ENCODE measurements at places on chromosomes 12 and 14.

DNA sequence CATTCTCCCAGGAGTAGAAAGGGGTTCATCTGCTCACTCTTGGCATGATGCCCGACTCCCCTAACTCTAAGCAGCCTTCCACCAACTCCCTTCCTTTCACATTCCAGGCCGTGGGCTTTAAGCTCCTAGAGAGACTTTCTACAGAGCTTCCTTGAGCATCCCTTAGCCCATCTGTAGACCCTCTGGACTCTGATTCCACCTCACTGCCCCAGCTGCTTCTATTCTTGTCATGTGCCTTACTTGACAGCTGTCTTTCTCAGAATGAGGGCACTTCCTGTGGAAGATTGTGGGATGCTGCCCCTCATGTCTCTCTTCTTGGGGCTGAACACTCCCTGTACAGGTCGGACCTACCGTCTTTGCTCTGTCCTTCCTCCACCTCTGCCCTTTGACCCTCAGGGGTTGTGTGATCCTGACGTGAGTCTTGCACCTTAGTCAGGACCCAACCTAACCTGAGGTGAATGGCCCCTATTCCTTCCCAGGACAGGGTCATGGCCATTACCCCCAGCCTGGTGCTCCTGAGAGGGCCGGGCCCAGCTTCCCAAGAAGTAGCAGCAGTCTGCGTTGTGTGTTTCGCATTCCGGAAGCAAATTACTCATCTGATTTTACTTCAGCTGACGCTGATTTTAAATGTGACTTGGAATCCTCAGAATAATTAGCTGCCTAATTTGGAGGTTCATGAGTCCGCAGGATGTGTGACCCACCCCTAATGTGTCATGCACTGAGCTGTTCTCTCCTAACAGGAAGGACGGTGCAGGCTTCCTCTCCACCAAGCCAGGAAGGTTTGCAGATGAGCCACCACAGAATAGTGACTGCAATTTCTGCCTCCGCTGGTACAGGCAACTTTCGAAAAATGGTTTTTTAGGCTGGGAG, 2.7 kb upstream of the GALNT6 start:
- DNase-seq, result peak; percentile 56

GRCh38 chr14:43522901-43523300, 984.2 kb downstream of the FSCB start:
- DNase-seq, result no peak

DNA sequence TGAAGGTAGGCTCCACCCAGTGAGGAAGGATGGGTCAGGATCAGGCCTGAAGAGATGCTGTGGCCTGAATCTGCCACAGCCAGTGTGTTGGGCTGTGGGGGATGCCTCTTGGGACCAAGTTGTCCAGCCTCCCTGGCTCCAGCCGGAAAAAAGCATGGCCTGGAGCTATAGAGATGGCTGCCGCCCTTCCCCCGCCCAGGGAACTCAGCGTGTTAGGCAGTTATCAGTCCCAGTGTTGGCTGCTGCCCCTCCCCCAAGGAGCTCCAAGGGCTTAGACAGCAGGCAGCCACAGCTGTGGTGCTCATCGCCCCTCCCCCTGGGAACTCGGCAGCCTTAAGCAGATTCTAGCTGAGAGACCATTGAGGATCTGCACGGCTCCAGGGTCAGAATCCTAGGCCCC, 158.0 kb downstream of the CAPZA3 start:
- DNase-seq, result no peak

- DNase-seq, result no peak
These were observed 46.3 kb upstream of the FAR2 start for GRCh38 chr12:29102741-29103140.

DNA sequence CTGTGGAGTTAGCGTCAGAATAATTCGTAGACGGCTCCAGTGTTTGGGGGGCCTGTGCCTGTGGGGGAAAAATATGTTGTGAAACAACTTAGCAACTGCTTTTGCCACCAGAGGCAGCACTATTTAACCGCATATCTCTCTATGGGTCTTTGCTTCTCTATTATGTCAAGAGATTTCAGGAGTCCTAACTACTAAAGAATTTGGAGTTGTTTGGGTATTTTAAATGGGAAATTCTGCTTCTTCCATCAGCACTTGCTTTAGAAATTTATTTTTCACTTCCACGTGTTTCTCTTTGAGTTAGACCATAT, 594 bp upstream of the CLEC14A start:
- no peak for DNase-seq

DNA sequence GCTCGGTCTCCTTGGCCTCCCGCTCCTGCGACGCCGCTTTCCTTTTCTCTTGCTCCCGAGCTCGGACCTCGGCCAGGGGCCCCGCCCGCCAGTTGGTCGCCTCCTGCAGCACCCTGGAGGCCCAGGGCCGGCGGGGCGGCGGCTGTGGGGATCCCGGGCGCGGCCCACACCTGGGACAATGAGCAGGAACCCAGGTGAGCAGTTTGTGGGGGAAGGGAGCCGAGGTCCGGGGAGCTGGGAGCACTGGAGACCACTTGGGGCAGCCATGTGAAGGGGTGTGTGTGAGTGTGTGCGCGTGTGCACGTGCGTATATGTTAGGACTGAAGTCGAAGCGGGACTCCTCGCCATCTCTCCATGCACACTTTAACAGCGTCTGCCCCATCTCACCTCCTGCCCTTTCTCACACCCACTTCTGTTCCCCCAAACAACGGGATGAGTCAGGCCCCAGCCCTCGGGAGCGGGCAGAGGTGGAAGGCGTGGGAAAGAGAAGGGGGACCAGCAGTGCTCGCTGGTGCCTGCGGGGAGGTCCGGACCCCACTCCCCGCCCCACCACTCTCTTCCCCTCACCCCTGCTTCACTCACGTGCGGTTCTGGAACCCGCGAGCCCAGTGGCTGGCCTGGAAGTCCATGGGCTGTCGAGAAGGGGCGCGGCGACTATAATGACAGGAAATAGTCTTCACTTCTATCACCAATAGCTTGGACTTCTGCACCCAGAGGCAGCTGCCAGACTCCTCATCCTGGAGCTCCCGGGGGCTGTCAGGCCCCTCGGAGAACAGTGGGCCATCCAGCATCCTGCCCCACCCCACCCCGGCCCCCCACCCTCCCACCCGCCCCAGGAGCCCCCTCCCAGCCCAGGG, 450 bp downstream of the DDN start:
- peak; percentile 37 for DNase-seq
